NCI-H748 treated with DMSO at 0.1 percent for 48 hours (cell line): ENCODE measurements at places on chromosomes 7 and 10.

DNA sequence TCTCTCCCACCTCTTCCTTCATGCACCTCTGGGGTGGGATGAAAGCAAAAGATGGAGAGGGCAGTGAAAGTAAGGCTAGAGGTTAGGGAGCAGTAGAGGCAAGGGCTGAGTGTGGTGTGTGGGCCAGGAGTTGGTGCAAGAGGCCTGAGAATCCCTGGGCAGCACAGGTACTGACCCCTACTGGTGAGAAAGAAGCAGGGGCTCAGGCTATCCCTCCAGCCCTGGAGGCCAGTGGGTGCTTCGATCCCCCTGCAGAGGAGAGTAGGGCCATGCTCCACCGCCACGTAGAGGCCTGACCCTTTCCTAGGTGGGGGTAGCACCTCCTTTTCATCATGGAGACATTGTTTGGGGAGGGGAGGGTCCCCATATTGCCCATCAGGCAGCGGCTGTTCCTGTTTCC lies 9.8 kb downstream of the CDHR1 start:
- no peak for DNase-seq

- DNase-seq, result no peak
Measured at GRCh38 chr7:154638286-154638685, 364.6 kb downstream of the PAXIP1 start.

GRCh38 chr10:11901833-11902475 lies 78.8 kb downstream of the PROSER2 start:
- DNase-seq, result no peak

DNA sequence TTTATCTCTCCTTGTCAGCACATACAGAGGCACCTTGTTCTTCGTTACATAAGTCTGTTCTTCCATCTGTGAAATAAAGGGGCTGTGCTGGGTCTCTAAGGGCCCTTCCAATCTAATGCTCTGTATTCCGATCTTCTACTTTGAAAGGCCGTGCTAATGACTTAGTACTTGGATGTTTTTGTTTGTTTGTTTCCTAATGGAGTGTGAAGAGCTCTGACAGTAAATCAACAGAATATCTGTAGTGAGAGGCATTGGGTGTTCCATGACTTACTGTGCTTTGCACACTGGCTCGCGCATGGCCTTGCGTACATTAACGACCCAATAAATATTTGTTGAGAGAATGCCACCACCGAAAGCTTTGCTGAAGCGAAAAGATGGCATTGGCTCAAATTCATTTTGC lies 162.1 kb downstream of the CHN2 start:
- DNase-seq, result no peak

GRCh38 chr7:27300421-27300820 lies 57.8 kb downstream of the EVX1 start:
- no peak for DNase-seq

DNA sequence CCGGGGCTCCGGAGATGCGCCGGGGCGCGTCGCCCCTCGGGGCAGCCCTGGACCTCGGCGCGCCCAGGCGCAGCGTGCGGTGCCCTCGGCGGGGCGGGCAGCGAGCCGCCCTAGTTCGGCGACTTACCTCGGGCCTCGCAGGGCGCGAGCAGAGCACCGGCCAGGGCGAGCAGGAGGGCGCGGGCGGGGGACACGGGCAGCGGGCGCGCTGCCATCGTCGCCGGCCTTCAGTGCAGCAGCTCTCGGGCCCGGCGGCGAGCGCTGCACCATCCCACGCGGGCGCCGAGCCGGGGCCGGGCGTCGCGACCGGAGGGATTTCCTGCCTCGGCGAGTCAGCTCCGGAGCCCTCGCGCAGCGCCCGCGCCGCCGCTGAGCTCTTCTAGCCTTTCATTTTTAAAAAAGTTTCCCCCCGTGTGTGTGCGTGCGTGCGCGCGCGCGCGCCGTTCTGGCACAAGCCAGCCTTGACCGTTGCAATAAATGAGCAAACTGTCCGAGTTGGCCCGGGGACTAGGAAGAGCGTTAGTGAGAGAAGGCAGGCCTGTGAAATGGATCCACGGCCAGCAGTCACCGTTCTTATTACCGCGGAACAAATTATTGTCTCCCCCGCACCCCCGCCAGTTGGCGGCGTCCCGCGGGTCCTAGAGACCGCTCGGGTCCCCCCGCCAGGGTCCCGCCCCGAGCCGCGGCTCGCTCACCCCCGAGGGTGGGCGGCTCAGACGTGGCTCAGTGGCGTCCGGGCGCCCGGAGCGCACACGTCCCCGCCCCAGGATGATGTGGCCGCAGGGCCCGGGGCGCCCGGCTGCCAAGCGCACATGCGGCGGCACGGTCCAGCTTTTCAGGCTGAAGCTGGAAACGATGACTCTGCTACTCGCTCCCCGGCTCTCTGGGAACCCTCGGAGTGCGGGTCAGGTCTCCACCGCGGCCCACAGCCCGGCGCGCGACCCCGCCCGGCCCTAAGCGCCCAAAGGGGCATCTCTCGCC lies at the start of gene ADAM12:
ADAM12 (minus strand) TSS at position 547 of the 981 bp plus-strand sequence; CDS start at position 215, 332 bp downstream.
- DNase-seq, result no peak
